Activated effector memory CD4-positive, alpha-beta T cell treated with anti-CD3 and anti-CD28 coated beads, Interleukin-2, amount 50 U/mL, for 16 hours (primary cell): ENCODE measurements at places on chromosomes 3 and 15.

GRCh38 chr3:15502616-15503015 is 18.9 kb downstream of the COLQ start:
- peak; percentile 25 for DNase-seq

- no peak for DNase-seq
Observed at GRCh38 chr3:181635141-181635540, 76.6 kb upstream of the SOX2 start.

GRCh38 chr15:21267671-21268395 is 172.5 kb downstream of the POTEB3 start:
- no peak for DNase-seq

GRCh38 chr3:138717348-138717747 is 108.8 kb downstream of the FAIM start:
- DNase-seq, result no peak

DNA sequence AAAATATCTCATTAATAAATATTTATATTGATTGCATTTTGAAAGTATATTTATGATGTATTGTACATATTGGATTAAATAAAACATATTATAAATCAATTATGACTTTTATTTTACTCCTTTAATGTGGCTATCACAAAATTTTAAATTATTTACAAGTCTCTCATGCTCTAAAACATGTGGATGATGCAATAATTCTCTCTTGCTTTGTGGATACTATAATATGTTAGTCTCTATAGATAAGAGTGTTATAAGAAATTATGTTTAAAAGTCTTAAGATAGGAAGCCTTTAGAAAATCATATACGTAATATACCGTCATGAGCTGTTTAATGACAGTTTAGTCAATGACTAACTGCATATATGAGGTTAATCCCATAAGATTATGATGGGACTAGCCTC is 547.4 kb upstream of the ALCAM start:
- no peak for DNase-seq
